ENCODE measurements at places on chromosomes 1 and 21.

GRCh38 chr1:173866413-173867115, 1.2 kb downstream of the GAS5 start:
- no peak for DNase-seq

DNA sequence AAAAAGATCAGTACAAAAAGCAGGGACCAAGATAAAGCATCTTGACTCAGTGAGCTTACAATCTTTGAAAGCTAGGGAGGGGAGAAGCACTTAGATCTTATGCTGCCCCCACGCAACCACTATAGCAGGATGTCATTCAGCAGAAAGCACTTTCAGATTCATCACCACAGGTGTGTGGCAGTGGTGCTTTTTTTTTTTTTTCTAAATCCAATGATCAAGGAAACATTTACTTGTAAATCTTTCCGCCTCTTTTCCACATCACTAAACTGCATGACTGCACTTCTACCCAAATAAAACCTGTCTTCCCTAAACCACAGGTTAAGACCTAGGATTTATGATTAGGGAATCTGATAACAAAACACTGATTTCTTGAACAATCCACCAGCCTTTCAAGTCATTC, 154.8 kb downstream of the SLC45A1 start:
- DNase-seq, result peak; percentile 6

GRCh38 chr1:231518485-231519034, 9.9 kb upstream of the TSNAX start:
- no peak for DNase-seq

DNA sequence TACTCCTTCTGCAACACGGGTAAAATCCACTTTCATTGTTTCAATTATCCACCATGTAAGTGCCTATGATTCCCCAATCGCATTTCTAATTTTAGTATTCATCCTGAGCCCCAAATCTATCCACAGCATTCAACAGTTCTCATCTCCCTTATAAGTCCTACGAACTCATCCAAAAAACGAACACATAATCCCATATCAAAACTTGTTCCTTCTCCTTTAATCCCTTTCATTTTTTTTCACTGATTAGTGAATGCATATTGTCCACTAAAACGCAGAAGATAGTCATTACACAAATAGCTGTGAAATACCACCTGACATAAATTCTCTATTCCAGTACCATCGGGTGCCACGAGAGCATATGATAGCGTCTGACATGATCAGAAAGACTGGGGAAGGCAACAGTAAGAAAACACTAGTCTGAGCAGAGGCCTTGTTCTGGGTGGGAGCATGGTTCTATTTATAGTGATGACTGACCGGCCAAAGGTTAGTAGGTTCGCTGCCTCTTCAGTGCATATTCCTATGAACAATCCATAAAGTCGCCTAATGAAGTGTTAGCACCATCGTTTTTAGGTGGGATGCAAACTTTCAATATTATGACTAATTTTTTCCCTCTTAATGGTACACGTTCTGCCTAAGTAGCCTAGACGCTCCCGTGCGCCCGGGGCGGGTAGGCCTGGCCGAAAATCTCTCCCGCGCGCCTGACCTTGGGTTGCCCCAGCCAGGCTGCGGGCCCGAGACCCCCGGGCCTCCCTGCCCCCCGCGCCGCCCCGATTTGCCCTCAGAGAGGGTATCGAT, 648 bp downstream of the ATP5PF start:
- peak; percentile 11 for DNase-seq

DNA sequence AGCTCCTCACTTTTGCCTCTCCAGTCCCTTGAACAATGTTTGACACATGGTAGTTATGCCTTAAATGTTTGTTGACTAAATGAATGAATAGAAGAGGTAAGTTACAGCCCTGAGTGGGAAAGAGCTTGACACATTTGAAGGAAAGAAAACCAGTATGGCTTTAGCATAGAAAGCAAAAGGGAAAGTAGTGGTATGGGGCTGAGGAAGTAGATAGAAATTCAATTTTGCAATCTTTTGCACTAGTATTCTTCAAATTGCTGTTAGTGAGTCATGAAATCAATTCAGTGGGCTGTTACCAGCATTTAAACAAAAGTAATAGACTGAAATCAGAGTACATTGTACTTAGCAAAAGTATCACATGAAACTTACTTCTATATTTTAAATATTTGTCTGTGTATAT, 21.1 kb downstream of the PLA2G4A start:
- DNase-seq, result no peak

DNA sequence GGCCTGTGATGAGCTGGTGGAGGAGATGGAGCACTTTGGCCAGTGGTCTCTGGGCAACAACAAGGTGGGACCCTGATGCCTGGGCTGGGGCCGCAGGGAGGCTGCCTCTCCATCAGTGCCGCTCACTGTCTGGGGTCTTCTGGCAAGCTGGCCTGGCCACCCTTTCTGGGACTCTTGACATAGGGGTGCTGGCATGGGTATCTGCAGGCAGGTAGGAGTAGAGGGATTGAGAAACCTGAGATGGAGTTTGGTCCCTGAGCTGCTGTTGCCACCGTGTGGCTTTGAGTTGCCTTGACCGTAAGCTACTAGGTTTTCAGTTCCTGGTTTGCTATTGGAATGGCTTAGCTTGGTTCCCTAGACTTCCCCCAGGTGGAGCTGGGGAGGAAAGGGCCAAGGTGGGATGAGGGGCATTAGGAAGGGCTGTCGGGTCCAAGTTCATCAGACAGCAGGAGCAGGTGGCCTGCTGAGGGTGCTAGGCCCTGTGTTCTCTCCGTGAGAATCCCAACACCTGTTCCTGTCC, 13.2 kb upstream of the MFN2 start:
- no peak for DNase-seq

DNA sequence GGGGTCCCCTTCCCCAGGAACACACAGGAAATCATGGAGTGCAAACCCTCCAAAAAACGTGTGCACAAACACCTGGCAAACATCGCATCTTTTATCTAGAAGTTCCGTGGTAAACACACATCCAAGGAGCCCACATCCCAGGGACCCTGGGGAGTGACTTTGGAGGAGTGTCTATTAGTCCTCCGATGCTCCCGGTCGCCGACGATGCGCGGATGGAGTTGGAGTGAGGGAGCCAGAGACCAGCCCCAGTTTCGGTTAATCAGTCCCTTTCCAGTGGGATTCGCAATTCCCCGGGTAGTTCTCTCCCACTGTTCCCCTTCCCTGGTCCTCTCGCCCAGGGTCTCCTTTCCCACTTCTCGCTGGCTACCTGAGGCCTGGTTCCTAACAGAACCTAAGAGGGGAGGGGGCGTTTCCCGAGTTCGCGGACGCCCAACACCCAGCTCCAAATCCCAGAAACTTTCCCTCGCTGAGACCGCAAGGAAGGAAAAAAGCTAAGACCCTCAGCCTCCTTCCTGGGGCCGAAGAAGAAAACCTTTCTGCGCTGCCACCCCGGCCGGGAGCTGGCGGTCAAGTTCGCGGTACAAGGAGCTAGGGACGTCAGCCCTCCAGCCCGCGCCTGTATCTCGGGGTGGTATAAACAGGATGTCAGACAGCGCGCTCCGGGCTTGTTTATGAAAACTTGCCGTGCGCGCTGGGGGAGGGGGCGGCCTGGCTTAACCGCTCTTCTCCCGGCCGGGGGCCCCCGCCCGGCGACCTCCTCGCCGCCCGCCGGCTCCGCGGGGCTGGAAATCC, 787 bp downstream of the JAK1 start:
- DNase-seq, result peak; percentile 70

- DNase-seq, result no peak
These were observed 8.5 kb downstream of the OVGP1 start for GRCh38 chr1:111419037-111419436.

GRCh38 chr1:40936931-40937339, 42.6 kb upstream of the CTPS1 start:
- DNase-seq, result no peak

DNA sequence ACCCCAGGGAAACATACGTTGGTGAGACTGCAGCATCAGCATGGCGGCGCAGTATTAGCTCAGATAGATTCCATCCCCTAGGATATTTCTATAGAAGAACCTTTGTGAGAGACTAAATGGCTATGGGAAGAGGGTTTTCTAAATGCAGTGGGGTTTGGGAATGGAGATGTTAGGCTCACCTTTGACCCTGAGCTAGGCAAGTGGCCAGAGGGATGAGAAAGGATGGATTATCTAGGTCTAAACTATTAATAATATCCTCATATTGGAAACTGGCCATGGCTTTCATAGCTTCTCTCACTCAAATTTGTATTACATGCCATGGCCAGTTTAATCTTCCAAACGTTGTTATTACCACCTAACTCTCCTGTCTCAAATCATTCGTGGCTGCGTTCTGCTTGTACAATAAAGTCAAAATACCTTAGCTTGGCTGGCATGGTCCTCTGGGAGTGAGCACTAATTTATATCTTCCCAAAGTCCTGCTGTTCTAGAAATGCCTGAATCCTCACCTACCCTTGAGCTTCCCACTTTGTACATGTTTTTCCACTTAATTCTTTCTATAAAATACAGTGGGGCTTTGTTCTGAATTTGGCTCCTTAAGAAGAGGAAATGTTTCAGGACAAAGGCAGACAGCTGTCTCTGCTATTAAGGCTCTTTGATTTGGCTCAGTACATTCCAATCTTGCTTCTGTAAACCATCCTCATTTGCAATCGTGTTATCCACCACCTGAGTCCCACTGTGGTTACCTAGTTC, 31.0 kb upstream of the COG2 start:
- DNase-seq, result no peak

Measured in activated gamma-delta T cell treated with anti-CD3 and anti-CD28 coated beads, Interleukin-2, amount 50 U/mL, for 16 hours (primary cell).